Central memory CD8-positive, alpha-beta T cell (primary cell): ENCODE measurements at places on chromosomes 11 and 22.

GRCh38 chr22:17841836-17842235, 67.6 kb upstream of the BID start:
- no peak for DNase-seq

- DNase-seq: no peak
Measured at GRCh38 chr22:29255064-29255621, 12.6 kb downstream of the RHBDD3 start.

- no peak for DNase-seq
Measured at GRCh38 chr22:19383292-19383691, 48.2 kb downstream of the HIRA start.

GRCh38 chr11:70016666-70017367, 61.3 kb upstream of the ANO1 start:
- no peak for DNase-seq
